ENCODE measurements at places on chromosomes 1 and 21.

DNA sequence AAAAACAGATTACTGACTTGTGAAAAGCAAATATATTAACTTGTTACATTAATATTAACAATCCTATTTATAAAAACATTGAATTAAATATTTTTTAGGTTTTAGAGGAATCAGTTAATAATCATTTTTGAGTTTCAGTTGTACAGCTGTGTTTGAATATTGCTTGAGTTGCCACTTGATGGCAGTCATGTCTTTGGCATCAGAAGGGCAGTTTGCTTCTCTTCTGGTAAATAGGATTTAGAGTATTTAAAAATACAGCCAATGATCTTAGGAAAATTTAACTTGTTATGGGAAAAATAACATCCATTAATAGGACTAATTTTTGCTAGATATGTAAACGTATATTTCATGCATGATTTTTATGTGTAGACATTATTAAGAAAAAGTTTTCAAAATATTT is 234.1 kb downstream of the NCAM2 start:
- DNase-seq: no peak

- DNase-seq: no peak
Measured at GRCh38 chr1:152313970-152314369, 11.1 kb downstream of the FLG start.

DNA sequence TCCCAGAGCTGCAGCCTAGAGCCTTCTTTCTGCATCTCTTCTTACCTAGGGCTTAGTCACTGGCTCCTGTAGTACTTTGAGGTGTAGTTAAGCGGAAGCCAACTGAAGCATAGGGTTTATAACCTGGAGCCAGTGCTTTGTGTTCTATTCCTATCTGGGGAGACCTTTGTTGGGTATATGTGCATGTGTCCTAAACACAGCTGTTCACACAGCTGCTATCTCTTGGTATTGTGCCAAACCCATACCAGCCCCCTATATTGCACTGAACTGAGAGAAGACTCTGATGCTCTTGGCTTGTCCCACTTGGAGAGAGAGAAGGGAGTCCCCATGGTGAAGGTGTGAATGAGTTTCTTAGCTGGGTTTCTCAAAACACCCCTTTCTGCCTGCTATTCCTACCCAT is 17.2 kb upstream of the NFASC start:
- no peak for DNase-seq

GRCh38 chr1:107328087-107328486 is 187.2 kb downstream of the NTNG1 start:
- DNase-seq: no peak

DNA sequence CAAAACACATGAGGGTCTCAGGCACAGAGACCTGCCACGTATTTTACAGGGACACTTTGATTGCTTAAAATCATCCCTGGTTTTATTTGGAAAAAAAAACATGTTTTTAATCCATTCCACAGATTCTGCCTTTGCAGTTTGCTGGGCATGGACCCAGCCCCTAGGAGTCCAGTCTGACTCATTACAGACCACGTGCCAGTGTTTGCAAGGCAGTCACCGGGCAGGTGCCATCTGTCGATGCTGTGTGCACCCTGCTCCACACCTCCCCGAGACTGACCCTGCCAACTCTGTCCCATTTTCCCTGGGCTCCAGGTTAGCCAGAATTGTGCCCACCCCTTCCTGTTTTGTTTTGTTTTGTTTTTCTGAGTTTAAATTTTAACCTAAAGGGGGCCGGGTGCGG is 148.4 kb upstream of the TMEM51 start:
- no peak for DNase-seq

- DNase-seq: no peak
Measured at GRCh38 chr1:217660353-217661062, 29.4 kb downstream of the SPATA17 start.

GRCh38 chr1:225866061-225866837 is 15.9 kb downstream of the TMEM63A start:
- DNase-seq: peak; percentile 48

DNA sequence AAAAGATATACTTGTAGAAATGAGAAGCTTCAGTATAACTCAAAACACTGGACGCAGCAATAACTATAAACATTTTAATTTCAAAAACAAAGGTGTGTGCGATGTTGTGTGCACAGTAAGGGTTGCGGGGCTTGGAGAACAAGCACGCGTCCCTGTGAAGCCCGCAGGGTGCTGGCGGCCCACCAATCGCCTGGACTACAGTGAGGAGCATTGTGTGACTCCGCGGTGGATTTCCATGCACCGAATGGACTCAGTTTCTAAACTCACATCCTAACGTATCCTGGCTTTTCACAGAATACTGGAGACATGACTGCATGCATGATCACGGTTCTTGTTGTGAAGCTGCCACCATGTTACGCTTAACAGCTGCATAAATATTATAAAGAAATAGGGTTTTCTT is 33.0 kb downstream of the NTPCR start:
- no peak for DNase-seq

DNA sequence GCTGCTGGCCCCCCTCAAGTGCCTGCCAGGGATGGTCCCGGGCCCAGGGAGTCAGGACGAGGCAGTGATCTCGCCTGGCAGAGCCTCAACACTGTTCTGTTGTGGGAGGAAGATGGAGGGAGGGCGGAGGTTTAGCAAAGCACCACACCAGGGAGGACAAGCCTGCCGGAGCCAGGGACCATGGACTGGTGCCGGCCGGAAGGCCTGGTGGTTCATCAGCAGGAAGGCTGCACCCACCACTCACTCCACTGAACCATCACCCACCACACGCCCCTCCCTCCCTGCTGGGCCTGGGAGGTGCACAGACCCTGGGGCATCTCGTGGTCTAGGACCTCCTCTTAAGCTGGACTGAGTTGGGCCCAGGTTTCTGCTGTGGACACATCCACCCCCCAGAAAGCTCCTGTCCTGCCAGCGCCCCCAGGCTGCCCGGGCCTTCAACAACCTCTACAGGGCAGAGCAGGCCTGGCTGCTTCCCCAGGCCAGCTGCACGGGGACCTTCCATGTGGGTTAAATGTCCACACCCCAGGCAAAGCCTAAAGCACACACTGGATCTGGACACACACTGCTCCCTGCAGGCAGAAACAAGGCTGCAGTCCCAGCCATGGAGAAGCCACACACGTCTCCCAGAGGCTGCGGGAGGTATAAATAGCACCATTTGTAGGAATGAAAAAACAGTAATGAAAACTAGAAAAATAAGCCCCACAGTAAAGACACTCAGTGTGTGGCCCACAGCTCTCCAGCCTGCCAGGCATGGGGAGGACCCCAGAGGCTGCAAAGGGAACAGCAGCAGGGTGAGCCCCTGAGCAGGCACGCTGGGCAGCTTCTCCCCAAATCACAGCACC is 10.4 kb upstream of the TMEM240 start:
- DNase-seq: no peak

GRCh38 chr1:118481126-118481525 is 296.1 kb upstream of the SPAG17 start:
- DNase-seq: no peak

GRCh38 chr1:70685300-70686286 is 274.5 kb downstream of the CTH start:
- DNase-seq: no peak

- DNase-seq: no peak
Measured at GRCh38 chr1:15151377-15151806, 2.2 kb upstream of the TMEM51 start.

- no peak for DNase-seq
Measured at GRCh38 chr1:102891868-102892625, 216.3 kb downstream of the COL11A1 start.
